Naive thymus-derived CD4-positive, alpha-beta T cell (primary cell): ENCODE measurements at places on chromosomes 2 and 18. TPM values are rescaled to one million over a fixed set of nuclear protein-coding genes. Genes with fewer than 3 reads are reported as not detected.

The NCKAP5 gene
- not detected for total RNA-seq

The ITGB6 gene
- not detected in 2 replicates for total RNA-seq

The DYNAP gene
- total RNA-seq, result not detected in 2 replicates

The GNLY gene
- 108 and 112 TPM in 2 replicates for total RNA-seq

The PRSS56 gene
- total RNA-seq, result not detected

The CYS1 gene
- total RNA-seq, result not detected

The LCT gene
- total RNA-seq, result not detected

The TLX2 gene
- not detected for total RNA-seq

The PSMA8 gene
- total RNA-seq, result 0.19 TPM

The TUBA3E gene
- not detected for total RNA-seq

The SERPINB3 gene
- total RNA-seq, result not detected

The MTLN gene
- total RNA-seq, result 37.1 and 40.0 TPM in 2 replicates

The BCL11A gene
- not detected in 2 replicates for total RNA-seq

The TMEM182 gene
- total RNA-seq, result 3.4 TPM

The MDH1B gene
- 0.54 TPM for total RNA-seq

The AKAIN1 gene
- not detected in 2 replicates for total RNA-seq

The ACMSD gene
- not detected for total RNA-seq

The EFHD1 gene
- 2.9 TPM for total RNA-seq

The KLHL41 gene
- not detected for total RNA-seq

The PIAS2 gene
- 40.3 TPM for total RNA-seq

The SLC5A7 gene
- total RNA-seq, result not detected

The GREB1 gene
- total RNA-seq, result 0.46 and 0.82 TPM in 2 replicates
